IMR-90 (cell line): ENCODE measurements at places on chromosomes 6 and 20.
A peak's percentile ranks its signal among the peaks of the same experiment; 100 is the strongest.

- peak; percentile 12 for DNase-seq
Observed at GRCh38 chr6:106446287-106446885, 85.9 kb downstream of the CRYBG1 start.

DNA sequence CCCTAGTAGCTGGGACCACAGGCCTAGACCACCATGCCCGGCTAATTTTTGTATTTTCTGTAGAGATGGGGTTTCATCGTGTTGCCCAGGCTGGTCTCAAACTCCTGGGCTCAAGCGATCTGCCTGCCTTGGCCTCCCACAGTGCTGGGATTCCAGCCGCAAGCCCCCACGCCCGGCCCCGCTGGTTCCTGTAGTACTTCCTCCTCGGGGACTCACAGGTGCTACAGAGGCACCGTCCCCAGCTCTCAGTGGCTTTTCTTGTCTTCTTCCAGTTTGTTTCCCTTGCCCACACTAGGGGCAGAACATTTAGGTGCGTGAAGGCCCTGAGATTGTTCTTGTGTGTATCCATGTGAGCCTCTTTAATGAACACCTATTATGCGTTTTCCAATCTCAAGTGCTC lies 773 bp upstream of the ZBP1 start:
- no peak for DNase-seq

- peak; percentile 0 for DNase-seq
Observed at GRCh38 chr6:92479831-92480230, 939.5 kb downstream of the EPHA7 start.

- no peak for DNase-seq
Observed at GRCh38 chr6:112613410-112613809, 266.3 kb downstream of the RFPL4B start.

GRCh38 chr6:24105191-24105590 lies 20.8 kb upstream of the NRSN1 start:
- DNase-seq, result no peak

DNA sequence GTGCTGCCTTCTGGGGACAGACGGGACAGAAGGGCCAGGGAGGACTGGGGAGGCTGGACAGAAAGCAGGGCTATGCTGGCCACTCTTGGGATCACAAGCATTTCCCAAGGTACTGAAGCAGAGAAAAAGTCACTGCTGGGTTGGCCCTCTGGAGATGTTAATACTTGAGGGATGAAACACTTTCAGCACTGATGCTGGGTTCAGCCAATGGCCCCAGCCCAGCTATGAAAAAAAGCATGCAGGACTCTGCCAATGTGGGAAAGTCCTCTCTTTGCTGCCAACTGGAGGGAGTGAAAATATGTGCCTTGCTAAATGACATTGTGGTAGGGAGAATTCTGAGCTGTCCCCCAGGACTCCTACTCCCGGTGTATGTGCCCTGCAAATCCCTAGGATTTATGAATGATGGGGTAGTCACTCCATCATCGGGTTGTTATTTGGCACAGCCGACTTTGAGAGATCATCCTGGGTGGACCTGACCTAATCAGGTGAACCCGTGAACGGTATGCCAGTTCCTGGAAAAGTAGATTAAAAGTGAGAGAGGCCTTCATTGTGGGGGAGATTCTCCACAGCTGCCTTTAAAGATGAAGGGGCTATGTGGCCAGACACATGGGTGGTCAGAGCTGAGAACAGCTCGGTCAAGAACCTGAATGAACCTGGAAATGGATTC lies 119.9 kb upstream of the TRAF3IP2 start:
- peak; percentile 32 for DNase-seq
